Stomach (tissue), 19 donors: ENCODE measurements at places on chromosomes 6 and 20. TPM values are rescaled to one million over a fixed set of nuclear protein-coding genes. Genes with fewer than 3 reads are reported as not detected.

CRISP3 gene
- not detected for polyA plus RNA-seq

CCN5 gene
- polyA plus RNA-seq = 8.2 TPM

CLVS2 gene
- polyA plus RNA-seq = not detected

PKIB gene
- 32.6 TPM for polyA plus RNA-seq

FRK gene
- polyA plus RNA-seq = 1.0 TPM

FAM83B gene
- polyA plus RNA-seq = 1.7 TPM

MYB gene
- polyA plus RNA-seq = 1.2 TPM

PLCB4 gene
- polyA plus RNA-seq = 5.3 TPM

C6orf52 gene
- 2.8 TPM for polyA plus RNA-seq

STMN3 gene
- 12.3 TPM for polyA plus RNA-seq

GRCh38 chr6:21506126-21506525 is 87.4 kb upstream of the SOX4 start:
- H3K36me3 ChIP-seq = no peaks in the 10 kb centered on the region
- no peak overlapping the region for H3K27ac ChIP-seq

DNA sequence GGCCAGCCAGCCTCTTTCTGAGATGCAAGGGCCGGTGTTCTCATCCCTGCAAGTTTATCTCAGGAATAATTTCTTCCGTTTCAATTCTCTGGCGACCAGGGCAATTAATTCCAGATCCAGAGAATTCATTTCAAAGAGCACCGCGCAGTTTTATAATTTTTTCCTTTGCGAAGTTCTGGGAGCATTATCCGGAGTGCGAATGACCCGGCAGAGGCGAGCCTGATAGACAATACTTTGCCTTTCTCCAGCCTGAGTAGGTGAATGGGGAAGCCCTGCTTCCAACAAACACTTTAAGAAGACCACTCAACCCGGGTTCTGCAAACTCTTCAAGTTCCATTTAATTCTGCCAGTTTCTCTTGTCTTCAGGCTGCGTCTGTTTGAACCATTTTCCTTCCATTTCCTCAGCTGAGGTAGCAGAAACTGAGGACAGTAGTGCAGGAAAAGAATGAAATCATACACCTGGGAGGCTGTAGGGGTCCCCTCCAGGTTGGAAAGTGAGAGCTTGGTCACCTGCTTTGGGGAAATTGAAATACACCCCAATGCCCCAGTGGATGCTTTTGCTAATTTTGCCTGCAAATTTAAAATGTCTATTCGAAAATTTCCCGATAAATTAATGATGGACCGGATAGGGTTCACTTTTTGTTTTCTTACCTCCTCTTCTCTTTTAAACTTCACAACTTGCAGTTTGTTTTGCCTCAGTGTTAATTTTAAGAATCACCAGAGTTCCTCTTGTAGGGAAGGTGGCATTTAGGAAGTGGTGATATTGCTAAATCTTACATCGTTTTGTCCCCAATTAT is 1.1 kb downstream of the VGLL2 start:
- no peak overlapping the region for H3K27ac ChIP-seq
- peaks cover 24% of the 10 kb centered on the region for H3K27me3 ChIP-seq
- H3K4me3 ChIP-seq = peak overlapping the region; percentile 58
- no peaks in the 10 kb centered on the region for H3K36me3 ChIP-seq
- H3K4me1 ChIP-seq = peaks cover 38% of the 10 kb centered on the region
- no peak for DNase-seq

DNA sequence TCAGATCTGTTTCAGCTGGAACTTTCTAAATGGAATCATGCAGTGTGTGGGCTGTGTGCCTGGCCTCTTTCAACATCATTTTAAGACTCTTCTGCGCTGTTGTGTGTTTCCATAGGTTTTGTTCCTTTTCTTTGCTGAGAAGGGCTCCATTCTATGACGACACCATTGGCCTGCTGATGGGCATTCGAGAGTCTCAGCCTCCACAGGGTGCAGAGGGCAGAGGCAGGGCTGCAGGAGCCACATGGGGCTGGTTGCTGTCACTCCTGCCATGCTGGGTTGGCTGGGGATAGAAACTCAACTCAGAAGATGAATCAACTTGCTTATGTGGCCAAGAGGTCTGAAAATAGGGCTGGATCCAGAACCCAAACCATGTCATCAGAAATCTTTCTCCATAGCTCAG is 68.5 kb upstream of the SLCO4A1 start:
- no peak overlapping the region for H3K27ac ChIP-seq
- DNase-seq = no peak
- no peak overlapping the region for H3K4me3 ChIP-seq
- peaks cover 77% of the 10 kb centered on the region for H3K27me3 ChIP-seq

DNA sequence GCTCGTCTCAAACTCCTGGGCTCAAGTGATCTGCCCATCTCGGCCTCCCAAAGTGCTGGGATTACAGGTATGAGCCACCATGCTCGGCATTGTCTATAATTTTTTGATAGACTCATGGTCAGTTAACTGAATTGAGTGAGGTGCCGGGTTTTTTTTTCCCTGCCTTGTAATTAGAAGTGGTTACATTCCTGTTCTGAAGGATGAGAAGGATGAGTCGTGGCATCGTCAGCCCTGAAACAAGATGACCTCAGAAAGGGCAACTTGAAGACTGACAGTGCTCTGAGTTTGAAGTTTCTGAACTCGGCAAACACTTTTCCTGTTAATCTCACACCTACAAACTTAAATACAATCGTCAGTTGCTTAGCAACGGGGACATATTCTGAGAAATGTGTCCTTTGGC is 158.7 kb upstream of the PDE10A start:
- no peak overlapping the region for H3K4me3 ChIP-seq
- no peaks in the 10 kb centered on the region for H3K36me3 ChIP-seq
- DNase-seq = no peak
- no peak overlapping the region for H3K27ac ChIP-seq

DNA sequence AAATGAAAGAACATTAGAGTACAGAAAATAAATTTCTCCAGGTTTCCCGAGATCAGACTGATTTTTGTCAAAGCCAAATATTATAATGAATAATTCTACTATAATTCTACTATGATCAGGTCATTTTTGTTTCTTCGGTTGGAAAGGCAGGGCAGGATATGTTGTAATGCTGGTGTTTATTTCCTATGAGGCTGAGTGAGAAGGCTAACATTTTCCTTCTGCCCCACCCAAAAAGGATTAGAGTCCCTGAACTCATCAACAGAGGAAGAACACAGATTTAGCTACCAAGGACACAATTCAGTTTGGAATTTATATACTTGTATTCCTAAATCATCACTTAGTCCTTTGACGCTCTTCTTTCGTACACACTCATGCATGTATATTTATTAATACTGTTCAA is 318.9 kb downstream of the SYNE1 start:
- DNase-seq = no peak
- H3K27me3 ChIP-seq = no peaks in the 10 kb centered on the region
- peaks cover 9% of the 10 kb centered on the region for H3K36me3 ChIP-seq
- no peaks in the 10 kb centered on the region for H3K4me1 ChIP-seq

DNA sequence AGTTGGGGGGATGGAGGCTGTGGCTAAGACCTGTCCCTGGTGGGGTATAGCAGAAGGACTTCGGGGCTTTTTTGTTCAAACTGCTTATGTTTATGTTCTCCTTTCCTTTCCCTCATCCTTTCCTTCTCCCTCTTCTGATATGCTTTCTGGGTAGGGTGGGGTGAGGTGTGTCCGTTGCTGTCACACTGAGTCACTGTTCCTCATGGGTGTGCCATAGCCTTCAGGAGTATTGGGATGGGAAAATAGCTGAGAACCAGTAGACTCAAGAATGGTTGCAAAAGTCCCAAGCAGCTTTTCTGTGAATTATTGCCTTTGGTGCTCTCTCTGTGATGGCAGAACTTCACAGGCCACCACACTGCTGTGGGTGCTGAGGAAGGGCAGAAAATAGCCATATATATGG is 39.6 kb downstream of the TPD52L1 start:
- no peak overlapping the region for H3K27ac ChIP-seq
- H3K27me3 ChIP-seq = no peaks in the 10 kb centered on the region
- H3K4me1 ChIP-seq = peaks cover 35% of the 10 kb centered on the region
- DNase-seq = no peak
- no peak overlapping the region for H3K4me3 ChIP-seq
- H3K36me3 ChIP-seq = no peaks in the 10 kb centered on the region

- H3K36me3 ChIP-seq = no peaks in the 10 kb centered on the region
- H3K4me1 ChIP-seq = peaks cover 20% of the 10 kb centered on the region
- no peaks in the 10 kb centered on the region for H3K27me3 ChIP-seq
- H3K27ac ChIP-seq = peak overlapping the region; percentile 75
Measured at GRCh38 chr6:110364364-110365105, 6.4 kb upstream of the METTL24 start.

GRCh38 chr6:123655521-123656306 is 19.0 kb upstream of the TRDN start:
- no peak overlapping the region for H3K4me3 ChIP-seq
- H3K4me1 ChIP-seq = no peaks in the 10 kb centered on the region
- DNase-seq = no peak
- no peak overlapping the region for H3K27ac ChIP-seq

DNA sequence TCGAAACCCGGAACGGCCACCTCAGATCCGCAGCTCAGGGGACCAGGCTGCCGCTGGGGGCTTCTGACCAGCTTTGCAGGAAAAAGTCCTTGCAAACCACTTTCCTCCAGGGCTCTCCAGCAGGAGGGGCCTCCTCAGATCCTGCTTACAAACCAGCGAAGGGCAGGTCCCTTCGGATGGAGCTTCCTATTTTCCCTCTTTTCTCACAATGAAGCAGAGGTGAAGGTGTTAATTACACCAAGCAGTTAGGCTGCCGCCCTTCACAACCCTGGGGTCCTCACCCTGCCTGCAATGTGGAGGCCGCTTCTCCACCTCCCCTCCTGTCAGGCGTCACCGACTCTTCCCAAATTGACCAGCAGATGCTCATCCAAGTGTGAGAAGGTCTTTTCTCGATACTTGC is 5.7 kb downstream of the ARHGAP40 start:
- peaks cover 3% of the 10 kb centered on the region for H3K27me3 ChIP-seq
- H3K4me3 ChIP-seq = no peak overlapping the region
- DNase-seq = no peak

- no peaks in the 10 kb centered on the region for H3K4me1 ChIP-seq
- no peak overlapping the region for H3K4me3 ChIP-seq
- H3K36me3 ChIP-seq = no peaks in the 10 kb centered on the region
Measured at GRCh38 chr20:54305421-54305820, 97.5 kb downstream of the PFDN4 start.

GRCh38 chr6:14439419-14439818 is 321.8 kb downstream of the CD83 start:
- no peaks in the 10 kb centered on the region for H3K27me3 ChIP-seq
- no peaks in the 10 kb centered on the region for H3K36me3 ChIP-seq
- H3K4me3 ChIP-seq = no peak overlapping the region
- H3K4me1 ChIP-seq = peaks cover 8% of the 10 kb centered on the region
- H3K27ac ChIP-seq = no peak overlapping the region

DNA sequence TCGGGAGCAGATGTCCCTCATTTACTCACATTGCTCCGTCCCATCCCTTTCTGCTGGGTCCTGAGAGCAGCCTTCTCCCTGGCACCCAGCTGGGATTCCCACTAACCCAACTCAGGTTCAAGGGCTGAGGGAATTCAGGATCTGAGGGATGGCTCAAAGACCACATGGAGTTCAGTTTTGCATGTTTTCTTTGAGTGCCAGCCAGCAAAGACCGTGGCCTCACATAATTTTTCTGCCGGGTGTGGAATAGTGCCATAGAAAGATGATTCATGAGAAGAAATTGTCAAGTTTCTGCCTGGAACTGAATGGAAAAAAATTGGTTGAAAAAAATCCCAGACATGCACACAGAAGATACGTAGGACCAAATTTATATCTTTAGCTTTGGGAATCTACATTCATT is 168.6 kb downstream of the CD83 start:
- no peaks in the 10 kb centered on the region for H3K27me3 ChIP-seq
- no peak overlapping the region for H3K4me3 ChIP-seq
- DNase-seq = no peak
- H3K36me3 ChIP-seq = no peaks in the 10 kb centered on the region
- no peaks in the 10 kb centered on the region for H3K4me1 ChIP-seq

GRCh38 chr20:270517-270916 is 13.0 kb downstream of the DEFB132 start:
- DNase-seq = no peak
- peaks cover 4% of the 10 kb centered on the region for H3K4me1 ChIP-seq
- no peak overlapping the region for H3K4me3 ChIP-seq
- no peak overlapping the region for H3K27ac ChIP-seq
- no peaks in the 10 kb centered on the region for H3K27me3 ChIP-seq
